ENCODE measurements at places on chromosomes 7 and 10.
A peak's percentile ranks its signal among the peaks of the same experiment; 100 is the strongest.

GRCh38 chr10:91328320-91328984 lies 81.7 kb upstream of the HECTD2 start:
- no peak for DNase-seq

GRCh38 chr10:96656839-96657238 lies 63.5 kb downstream of the PIK3AP1 start:
- no peak for DNase-seq

GRCh38 chr10:5365928-5366327 lies 1.2 kb downstream of the UCN3 start:
- no peak for DNase-seq

GRCh38 chr7:125358551-125359167 lies 429.0 kb upstream of the POT1 start:
- no peak for DNase-seq

- DNase-seq, result no peak
Measured at GRCh38 chr7:117169907-117170306, 153.0 kb downstream of the WNT2 start.

GRCh38 chr10:17316488-17317170 lies 88.6 kb downstream of the VIM start:
- no peak for DNase-seq

- no peak for DNase-seq
Measured at GRCh38 chr10:34109495-34109894, 705.6 kb downstream of the PARD3 start.

DNA sequence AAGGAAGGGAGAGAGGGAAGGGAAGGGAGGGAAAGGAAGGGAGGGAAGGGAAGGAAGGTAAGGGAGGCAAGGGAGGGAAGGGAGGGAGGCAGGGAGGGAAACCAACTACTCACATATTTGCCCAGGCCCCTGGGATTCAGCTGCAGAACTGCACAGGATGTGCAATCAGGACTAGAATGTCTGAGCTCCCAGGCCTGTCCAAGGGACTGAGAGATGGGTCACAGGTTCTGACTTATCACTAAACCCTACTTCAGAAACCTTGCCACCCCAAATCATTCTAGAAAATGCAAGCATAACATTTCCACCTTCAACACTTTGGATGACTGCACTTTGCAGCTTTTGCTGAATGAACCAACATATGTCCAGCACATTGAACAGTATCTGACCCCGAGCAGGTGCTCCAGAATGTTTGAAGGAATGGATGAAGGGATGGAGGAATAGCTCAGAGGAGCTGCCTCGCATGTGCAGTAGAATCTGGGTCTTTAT lies 245.3 kb downstream of the KCNMA1 start:
- no peak for DNase-seq

DNA sequence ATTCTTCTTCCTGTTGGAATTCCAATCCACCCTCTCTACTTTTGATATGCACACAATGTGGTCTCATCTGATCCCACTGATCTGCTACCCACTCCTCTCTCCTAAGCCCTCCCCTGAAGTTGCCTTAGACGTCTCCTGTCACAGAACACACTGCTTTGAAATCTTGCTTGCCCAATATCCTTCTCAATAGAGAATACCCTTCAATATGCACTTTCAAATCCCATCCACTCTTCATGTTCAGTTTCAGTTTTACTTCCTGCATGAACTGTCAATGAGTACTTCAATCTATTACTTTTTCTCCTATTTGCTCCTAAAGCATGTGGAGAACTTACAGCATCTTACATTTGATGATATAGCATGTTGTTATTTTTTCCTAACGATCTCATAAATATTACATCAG lies 93.5 kb downstream of the UPF2 start:
- no peak for DNase-seq

DNA sequence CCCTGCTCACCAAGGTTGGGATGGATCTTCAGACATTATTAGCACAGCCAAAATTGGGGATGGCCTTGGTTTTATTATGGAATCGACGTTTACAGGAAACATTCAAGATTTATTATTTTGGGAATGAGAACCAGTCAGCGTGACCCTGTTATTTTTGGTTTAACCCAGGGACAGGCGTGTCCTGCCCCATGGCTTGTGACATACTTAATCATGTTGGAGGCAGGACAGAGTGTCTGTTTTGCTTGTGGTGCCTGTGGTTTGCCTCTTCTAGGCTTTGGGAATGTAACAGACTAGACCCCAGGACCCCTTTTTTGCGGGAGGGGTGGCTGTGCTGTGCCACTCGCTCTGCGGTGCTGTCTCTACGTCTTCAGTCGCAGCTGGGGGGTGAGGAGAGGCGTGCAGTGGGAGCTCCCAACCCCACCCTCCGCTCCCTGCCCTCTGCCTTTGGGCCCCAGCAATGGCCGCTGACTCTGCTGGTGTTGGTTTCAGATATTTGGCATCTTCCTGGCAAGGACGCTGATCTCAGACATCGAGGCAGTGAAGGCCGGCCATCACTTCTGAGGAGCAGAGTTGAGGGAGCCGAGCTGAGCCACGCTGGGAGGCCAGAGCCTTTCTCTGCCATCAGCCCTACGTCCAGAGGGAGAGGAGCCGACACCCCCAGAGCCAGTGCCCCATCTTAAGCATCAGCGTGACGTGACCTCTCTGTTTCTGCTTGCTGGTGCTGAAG lies 20.1 kb upstream of the SH2D4B start:
- DNase-seq, result no peak

DNA sequence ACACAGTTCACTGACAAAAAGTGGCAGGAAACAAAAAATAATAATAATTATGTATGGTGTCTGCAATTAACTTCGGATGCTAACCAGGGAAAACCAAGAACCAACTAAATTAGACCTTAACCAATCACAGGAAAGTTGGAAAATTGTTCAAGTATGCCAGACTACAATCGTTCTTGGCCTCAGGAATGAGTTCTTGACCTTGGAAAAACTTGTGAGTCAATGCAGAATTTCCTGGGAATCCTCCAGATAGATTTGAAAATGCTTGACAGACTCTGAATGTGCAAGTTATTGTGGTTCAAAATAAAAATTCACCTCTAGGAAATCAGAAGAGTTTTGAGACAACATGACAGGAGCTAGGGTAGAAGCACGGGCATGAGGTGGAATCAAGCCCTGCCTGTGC lies 171.5 kb downstream of the C7orf25 start:
- no peak for DNase-seq

- DNase-seq, result peak; percentile 25
Measured at GRCh38 chr7:143003393-143004051, 23.4 kb downstream of the OR9A2 start.

DNA sequence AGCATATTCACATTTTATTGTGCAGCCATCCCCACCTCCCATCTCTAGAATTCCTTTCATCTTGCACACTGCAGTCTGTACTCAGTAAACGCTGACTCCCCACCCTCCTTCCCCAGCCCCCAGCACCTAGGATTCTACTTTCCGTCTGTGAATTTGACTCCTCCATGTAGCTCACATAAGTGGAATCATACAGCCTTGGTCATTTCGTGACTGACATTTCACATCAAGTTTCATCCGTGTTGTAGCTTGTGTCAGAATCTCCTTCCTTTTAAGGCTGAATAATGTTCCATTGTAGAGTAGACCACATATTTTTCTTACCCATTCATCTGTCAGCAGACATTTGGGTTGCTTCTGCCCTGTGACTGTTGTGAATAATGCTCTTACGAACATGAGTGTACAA lies 26.2 kb upstream of the TCERG1L start:
- DNase-seq, result no peak

GRCh38 chr7:150641854-150642253 lies 9.7 kb upstream of the GIMAP6 start:
- no peak for DNase-seq

DNA sequence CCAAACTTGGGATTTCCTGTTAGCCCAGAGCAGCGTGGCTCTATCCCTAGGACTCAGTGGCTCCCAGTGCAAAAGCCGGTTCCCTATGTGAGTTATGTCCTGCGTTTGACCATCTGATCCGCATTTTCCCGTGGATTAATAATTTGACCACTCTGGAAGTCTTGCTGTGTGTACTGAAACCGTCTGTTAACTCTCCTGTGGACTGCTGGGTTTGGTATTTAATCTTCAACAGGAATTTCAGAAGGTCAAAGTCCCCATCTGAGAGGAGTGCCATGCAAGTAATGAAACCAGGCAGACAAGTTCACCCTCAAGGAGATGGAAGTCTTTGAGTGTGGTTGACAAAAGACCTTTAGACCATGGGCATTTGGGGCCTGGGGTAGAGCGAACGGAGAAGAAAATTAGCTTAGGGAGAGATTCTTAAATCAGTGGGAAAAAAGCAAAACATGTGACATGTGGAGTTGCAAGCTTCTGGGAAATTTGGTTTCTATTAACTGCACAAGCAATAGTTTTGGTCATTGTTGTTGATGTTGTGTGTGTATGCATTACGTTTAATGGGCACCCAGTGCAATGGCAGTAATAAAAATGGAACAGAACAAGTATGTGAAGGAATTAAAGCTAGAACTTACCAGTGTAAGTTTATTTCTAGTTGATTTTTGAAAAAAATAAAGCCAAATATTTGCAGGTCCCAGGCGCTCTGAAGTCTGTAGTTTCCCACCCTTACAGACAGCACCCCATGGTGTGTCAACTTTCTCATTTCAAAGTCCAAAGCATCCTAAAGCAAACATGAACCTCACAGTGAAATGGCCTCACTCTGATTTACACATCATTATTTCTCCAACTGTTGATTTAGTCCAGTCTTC lies 38.2 kb downstream of the LYZL1 start:
- no peak for DNase-seq

DNA sequence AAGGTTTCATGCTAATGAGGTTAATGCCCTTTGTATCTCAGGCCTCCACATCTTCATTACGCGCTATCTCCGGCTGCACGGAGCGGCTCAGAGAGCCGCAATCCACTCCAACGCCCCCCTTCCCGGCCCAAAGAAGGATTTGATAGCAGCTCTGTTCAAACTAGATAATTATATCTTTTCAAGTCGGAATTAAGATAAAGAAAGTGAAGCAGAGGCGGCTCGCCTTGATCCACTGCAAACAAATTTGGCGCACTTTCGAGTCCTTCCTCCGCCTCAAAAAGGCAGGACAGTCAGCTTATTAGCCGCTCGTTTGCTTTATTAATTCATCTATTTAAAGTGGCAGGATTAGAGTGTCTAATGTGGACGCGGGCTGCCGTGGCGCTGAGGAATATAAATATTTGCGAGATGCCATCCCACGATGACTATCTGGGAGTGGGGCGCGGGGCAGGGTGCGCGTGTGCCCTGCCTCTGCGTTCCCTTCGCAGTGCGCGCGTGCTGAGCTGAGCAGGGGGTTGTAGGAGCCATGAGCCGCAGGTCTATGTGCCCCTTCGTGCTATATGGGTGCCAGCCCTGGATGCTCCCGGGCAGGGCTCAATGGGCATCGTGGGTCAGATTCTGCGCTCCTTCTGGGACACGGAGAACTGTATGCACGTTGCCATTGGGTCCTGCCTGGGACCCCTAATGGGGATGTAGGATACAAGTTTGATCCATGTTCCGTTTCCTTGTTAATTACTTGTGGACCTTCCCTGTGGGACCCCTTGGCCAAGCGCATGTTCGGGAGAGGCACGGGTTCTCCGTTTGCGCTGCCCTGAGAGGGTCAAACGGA lies 9.0 kb downstream of the EMX2 start:
- DNase-seq, result no peak

GRCh38 chr10:818526-819220 lies 112.8 kb downstream of the LARP4B start:
- no peak for DNase-seq

DNA sequence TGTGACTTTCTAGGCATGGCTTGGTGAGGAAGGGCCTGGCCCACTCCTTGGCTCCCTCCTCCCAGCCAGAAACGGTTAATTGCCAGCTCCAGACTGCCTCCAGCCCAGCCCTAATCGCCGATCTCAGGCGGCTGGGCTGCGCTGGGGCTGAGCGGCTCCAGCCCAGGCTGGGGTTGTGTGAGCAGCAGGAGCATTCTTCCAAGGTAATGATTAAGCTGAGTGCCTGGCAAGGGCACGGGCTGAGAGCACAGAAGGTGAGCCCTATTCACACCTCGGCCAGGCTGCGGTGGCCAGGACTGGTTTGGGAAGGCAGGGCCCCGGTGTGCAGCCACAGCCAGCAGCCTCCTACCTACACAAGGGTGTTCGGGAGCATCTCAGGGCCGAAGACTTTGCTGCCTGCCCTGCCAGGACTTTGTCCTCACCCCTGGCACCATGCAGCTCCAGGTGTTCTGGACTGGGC lies at the start of gene TMEM72:
TSS of gene TMEM72 (plus strand) at position 257 of the 460 bp plus-strand sequence. CDS start at position 433, 176 bp downstream.
- no peak for DNase-seq

- DNase-seq, result no peak
Measured at GRCh38 chr7:158850545-158851102, 5.7 kb upstream of the DYNC2I1 start.

DNA sequence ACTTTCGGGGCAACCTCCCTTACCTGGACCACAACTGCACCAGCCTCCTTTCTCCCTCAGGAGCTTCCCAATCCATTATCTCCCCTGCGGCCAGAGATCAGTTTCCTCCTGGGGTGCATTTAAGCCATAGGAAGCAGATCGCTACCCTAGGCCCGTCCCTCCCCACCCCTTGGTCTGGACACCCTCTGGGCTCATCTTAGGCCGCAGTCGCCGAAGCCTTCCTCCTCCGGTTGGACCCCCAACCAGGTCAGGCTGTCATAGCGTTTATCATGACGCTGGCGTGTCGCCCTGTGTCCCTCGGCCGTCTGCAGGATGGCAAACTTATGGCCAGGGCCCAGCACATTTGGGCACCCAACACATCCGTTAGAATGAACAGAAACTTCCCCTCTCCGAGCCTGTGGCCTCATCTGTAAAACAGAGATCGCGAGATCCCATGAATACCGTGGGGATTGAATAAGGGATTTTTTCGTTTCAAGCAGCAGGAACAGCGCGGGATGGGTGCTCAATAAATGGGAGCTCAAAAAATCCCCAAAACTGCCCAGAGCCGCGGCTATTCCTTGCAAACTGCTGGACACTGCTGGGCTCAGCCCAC lies 669 bp upstream of the AP5Z1 start:
- DNase-seq, result peak; percentile 39

GRCh38 chr7:111045449-111045848 lies 45.5 kb upstream of the LRRN3 start:
- DNase-seq, result no peak

DNA sequence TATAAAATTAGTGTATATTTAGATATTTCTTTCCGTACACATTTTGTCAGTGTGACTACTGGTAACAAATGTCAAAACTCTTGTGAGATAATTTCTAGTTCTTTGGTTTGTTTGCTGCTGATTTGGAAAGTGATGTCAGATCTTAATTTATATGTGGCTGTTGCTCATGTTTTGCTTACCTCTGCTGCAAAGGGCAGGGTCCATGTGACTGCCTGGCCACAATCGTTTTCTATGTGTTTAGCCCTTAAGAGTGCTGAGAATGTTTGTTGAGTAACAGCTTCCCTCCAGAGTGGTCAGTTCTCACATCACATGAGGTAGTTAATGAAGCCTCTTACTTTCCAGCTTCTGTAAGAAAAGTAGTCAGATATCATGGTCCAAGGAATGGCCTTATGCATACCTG lies 4.2 kb downstream of the NRBF2 start:
- no peak for DNase-seq

GRCh38 chr10:124521429-124521871 lies 59.8 kb downstream of the LHPP start:
- DNase-seq, result peak; percentile 82

Measured in putamen (tissue), 1 donor.